ENCODE measurements at places on chromosomes 7 and 10.

DNA sequence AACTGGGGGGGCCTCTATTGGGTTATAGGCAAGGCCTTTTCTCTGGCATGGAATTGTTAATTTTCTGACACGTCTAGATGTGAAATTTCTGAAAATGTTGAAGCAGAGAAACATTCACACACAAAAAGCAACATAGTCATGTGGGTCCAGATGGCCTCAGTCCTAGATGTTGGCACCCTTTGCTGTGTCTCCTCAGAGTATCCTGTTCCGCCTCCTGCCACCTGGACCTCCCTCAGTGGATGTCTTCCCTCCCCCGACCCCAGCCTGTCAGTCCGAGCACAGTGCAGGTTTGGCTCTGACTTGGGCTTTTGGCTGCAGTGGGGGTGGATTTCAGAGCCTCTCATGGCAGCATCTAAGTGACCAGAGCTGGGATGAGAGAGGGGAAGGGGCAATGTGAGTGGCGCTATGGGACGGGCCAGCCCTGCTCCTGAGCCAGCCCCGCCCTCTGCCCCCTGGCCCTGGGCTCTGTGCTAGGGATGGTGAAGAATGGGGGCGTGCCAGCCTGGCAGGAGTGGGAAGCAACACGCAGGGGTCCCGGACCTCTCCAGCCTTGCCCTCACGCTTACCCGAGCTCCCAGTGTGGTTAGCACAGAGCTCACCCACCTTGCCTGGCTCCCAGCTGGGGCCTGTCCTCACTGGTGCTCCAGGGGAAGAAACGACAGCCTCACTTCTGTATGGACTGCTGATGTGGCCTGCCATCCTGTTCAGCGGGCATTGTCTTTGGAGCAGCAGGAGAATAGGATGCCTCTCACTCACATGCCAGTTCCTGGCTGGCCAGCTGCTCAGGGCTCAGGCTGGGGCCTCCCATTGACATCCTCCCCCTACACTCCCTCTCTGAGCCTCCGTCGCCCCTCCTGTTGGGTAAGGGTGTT lies 6.2 kb downstream of the ATP6V0E2 start:
- no peak for DNase-seq

DNA sequence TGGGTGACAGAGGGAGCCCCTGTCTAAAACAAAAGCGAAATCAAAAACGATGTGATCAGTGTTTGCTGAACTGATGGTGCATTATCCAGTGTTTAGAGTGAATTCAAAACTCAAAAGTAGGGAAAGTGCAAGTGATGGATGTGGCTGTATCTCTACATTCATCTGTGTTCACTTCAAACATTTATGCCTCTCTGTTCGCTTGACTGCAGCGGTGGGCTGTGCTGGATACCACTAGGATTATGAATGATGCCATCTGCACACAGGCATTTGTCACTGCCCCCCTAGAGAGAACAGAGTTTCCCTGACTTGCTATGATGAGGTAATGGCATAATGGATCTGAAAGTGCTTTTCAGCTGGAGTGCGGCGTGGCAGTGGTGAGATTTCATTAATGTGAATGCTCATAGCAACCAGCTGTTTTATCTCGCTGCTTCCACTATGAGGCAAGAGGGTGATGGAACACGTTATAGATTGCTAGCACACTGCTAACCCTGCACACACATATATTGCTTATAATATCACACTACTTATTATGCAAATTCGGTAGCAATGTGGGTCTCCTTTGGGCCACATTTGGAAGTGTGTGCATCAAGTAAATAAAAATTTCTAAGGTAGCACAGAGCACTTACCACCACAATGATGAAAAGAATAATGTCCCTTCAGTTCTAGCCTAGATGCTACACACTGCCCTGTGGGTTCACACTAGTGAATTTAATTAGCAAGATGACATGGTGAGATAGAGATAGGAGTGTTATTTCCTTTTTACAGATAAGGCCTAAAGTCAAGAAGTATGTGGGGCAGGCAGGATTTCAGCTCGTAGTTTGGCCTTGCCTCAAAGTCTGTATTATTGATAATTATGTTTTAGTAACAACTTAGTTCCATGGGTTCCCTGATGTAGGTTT lies 164.7 kb downstream of the CAMK1D start:
- DNase-seq, result no peak

GRCh38 chr10:42987121-42987541 lies 89.7 kb upstream of the RET start:
- no peak for DNase-seq

DNA sequence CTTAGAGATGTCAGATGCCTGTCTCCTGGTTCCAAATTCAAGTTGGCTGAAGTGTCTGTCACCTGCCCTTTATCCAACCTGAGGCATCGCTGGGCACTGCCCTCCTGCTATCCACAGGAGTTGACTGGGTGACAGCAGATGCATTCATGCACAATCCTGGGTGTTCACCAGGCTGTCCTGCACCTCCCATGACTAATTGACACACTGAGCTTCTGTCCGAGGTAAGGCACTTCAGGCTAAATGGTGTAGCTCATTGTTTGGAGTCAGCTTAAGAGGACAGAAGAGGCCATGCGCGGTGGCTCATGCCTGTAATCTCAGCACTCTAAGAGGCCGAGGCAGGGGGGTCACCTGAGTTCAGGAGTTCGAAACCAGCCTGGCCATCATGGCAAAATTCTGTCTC lies 2.4 kb downstream of the UCMA start:
- no peak for DNase-seq

GRCh38 chr10:124366343-124366742 lies 52.4 kb downstream of the OAT start:
- DNase-seq, result no peak
